ENCODE measurements at places on chromosomes 12 and 14.

DNA sequence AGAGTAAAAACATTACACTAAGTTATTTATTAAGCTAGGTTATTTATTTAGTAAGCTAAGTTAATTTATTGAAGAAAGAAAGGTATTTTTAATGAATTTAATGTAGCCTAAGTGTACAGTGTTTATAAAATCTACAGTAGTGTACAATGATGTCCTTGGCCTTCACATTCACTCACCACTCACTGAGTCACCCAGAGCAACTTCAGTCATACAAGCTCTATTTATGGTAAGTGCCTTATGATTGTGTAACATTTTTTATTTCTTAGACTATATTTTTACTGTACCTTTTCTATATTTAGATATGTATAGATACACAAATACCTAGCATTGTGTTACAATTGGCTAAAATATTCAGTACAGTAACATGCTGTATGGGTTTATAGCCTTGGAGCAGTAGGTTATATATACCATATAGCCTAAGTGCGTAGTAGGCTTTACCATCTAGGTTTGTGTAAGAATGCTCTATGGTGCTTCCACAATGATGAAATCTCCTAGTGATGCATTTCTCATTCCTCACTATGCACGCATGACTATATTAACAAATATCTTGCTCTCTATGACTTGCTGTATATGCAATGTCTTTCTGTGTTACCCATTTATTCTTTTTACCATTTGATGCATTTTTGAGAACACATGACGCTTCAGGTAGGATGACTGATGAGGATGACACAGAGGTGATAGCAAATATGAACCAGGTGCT lies 309.6 kb upstream of the ATXN7L3B start:
- no peak for DNase-seq

- no peak for DNase-seq
These were observed 769.6 kb upstream of the ALG10B start for GRCh38 chr12:37546901-37547475.

GRCh38 chr14:79992407-79993198 lies 218.7 kb downstream of the DIO2 start:
- no peak for DNase-seq

DNA sequence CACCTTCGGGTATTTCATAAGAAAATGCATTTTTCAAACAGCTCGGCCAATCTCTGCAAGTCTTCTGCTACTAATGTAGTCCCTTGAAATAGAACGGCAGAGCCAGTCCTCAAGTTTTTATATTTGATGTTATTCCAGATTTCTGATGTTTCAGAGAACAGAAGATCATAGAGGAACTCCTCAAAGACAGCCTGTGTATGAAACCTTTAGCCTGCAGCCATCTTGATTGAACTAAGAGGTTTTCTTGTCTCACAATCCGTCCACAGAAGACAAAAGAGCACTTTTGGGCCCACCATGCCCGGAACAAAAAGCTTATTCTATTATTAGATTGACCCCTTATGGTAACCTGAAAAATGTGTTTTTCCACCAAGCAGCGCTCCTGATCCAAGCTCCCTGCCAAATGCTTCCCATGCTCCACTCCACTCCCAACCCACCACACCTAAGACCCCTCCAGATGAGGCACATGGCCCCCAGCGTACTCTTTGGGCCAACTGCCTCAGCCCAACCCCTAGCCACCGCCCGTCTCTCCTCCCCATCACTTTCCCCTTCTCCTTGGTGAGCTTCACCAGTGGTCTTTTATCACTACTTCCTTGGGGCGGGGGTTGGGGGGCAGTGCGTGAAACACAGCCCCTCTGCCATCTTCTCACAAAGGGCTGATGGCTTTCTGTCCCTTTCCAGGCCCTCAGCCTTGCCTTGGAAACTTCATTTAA lies 175.8 kb downstream of the CALM1 start:
- no peak for DNase-seq

DNA sequence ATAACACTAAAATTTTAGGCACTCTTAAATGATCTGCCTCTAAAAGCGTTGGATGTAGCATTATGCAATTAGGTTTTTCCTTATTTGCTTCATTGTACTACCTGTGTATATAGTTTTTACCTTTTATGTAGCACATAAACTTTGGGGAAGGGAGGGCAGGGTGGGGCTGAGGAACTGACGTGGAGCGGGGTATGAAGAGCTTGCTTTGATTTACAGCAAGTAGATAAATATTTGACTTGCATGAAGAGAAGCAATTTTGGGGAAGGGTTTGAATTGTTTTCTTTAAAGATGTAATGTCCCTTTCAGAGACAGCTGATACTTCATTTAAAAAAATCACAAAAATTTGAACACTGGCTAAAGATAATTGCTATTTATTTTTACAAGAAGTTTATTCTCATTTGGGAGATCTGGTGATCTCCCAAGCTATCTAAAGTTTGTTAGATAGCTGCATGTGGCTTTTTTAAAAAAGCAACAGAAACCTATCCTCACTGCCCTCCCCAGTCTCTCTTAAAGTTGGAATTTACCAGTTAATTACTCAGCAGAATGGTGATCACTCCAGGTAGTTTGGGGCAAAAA lies 4.1 kb downstream of the CDKN1B start:
- DNase-seq = no peak

GRCh38 chr12:2083008-2083407 lies 30.2 kb downstream of the CACNA1C start:
- peak; percentile 85 for DNase-seq

GRCh38 chr12:106976668-106977067 lies 10.3 kb downstream of the MTERF2 start:
- no peak for DNase-seq

DNA sequence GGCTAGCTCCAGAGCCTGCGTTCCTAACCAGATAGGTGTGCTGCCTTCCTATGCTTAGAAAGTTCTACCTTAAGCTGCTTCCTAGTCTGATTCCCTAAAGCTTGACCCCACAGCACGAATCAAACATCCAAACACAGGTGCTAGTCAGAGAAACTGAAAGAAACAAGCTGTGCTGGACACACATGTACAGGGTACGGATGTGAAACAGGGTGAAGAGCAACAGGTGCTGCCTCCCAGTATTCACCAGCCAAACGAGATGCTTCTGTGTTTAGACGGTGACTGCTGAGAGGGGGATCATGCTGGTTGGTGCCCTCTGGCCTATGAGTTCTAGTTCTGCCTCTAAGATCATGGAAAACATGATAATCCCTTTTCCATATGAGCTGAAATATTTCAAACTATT lies 105.3 kb downstream of the GRIP1 start:
- DNase-seq = no peak

DNA sequence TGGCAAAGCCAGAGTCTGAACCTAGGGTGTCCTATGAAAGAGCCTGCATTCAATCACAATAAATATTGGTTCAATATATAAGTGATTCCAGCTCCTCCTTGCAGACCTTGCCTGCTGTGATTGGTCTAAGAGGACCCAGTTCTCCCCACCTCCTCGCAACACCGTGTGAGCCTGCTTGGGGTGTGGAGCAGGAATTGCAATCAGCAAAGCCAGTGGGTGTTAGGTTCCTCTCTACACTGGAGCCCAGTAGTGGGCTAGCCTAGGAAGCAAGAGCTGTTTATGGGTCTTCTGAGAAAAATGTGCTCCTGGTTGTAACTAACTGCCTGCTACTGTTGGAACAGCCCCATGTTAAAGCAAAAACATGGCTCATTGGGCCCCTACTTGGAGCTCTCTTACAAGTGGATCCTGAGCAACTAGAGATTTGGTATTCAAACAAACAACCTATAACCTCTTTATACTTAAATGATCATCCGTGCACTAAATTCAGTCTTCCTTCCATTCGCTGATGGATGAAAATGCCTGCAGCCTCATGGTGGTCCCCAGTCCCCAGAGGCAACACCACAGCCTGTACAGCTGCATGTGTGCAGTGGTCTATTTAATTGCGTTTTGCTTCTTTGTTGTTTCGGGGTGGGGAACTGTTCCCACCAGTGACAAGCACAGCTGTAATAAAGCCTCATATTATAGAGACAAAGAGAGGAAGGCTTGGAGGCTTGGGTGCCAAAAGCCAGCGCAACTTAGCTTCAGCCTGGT lies 3.7 kb upstream of the SELPLG start:
- no peak for DNase-seq

DNA sequence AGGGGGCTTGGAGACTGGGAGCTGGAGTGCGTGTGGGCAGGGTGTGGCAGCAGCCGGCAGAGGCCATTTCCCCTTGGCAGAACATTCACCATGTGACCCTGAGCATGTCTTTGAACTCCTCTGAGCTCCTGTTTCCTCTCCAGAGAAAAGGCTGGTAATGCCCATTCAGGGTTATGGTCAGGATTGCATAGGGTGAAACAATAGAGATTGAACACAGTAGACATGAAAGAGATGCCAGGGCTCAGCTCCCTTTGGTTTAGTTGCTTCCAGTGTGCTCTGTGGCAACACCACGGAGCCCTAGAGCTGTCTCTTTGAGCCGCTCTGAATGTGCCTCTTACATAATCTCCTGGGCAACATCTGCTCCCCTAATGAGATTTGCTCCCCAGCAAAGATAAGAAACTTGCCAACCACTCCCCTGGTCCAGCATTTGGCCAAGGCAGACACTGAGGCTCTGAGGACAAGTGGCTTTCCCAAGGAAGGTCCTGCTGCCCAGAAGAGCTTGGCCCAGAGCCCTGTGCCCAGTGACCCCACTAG lies 4.6 kb downstream of the IFI27 start:
- no peak for DNase-seq
